NCI-H1105 (cell line): ENCODE measurements at places on chromosomes 7 and 10.

GRCh38 chr10:110474017-110474416 is 23.7 kb upstream of the DUSP5 start:
- DNase-seq: no peak

GRCh38 chr10:107814865-107815487 is 650.5 kb upstream of the SORCS1 start:
- DNase-seq: no peak

DNA sequence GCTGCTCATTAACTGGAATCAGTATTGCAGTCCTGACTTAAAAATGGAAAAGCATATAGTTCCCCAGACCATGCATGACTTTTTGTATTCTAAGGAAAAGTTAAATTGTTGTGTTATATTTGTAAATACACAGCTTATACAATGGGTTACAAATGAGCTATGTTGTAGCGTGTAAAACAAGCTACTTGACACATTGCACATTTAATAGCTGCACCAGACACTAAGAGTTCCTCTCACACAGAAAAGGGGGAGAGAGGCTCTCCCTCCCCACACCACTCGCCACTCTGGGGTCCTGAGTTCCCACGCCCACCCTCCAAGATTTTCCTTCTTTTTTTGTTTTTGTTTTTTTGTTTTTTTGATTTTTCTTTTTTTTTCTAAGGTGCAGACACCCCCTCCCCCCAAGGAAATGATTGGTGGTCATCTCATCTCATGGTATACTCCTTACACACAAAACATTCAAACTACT is 6.3 kb downstream of the KLF6 start:
- no peak for DNase-seq

DNA sequence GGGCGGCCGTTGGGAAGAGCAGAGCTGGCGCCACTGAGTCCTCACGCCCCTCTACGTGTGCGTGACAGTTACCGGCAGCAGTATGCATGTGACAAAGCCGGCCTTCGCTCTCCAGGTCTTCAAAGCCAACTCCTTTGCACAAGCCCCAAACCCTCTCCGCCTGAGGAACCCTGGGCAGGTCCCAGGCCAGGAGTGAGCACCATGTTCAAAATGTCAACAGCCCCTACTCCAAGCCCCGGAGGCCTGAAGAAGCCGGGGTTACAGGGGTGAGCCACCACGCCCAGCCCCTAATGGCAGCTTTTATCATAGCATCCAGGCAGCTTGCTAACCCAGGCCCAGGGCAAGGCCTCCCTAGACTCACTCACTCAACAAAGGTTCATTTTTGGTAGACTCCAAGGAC is 70.8 kb downstream of the OAT start:
- DNase-seq: no peak

DNA sequence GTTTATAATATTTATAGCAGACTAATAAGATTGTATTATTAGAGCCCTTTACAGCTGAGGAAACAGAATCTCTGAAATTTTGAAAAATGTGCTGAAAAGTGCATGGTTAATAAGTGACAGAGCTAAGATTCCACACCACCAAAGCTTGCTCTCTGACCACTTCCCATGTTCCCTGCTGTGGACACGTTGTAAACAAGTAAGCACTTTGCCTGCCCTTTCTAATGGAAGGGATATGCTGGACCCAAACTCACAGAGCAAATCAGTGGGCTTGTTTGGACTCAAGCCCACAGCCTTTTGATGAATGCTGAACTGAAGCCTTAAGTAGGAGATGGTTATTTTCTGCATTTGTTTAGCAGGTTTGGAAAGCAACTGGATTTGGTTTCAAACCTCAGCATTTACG is 214.0 kb upstream of the TMEM72 start:
- no peak for DNase-seq

GRCh38 chr10:22263106-22263505 is 45.3 kb upstream of the EBLN1 start:
- no peak for DNase-seq

GRCh38 chr10:48451969-48452878 is 145.7 kb downstream of the MAPK8 start:
- DNase-seq: no peak

DNA sequence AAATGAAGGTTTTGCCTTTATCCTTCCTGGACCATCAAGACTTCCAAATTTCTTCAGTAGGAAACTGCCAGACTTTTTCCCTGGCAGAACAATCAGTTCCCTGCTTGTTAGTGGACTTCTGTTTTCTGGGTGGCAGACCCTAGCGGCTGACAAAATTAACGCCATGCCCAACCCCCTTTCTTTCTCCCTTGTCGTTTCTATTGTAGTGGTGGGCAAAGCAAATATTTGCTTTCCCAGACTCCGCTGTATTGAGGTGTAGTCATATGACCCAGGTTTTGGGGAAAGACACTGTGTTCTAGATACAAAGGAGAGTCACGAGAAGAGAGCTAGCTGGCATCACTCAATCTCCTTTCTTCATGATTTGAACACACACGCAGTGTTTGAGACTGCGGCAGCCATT is 7.7 kb downstream of the PON2 start:
- DNase-seq: no peak

DNA sequence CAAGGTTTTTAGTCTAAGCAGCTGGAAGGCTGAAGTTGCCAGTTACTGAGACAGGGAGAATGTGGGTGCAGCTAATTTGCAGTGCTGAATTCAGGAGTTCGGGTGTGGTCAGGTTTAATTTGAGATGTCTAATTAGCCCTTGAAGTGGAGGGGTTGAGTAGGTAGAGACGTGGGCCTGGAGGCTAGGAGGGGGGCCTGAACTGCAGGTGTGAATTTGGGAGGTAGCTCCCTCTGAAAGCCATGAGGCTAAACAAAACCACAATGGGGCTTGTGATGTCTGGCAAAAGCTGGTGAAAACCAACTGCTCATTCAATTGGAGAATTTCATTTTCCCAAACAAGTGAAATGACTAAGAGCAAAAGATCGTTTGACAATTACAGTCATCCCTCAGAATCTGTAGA is 246.0 kb upstream of the NFE2L3 start:
- DNase-seq: peak; percentile 15

DNA sequence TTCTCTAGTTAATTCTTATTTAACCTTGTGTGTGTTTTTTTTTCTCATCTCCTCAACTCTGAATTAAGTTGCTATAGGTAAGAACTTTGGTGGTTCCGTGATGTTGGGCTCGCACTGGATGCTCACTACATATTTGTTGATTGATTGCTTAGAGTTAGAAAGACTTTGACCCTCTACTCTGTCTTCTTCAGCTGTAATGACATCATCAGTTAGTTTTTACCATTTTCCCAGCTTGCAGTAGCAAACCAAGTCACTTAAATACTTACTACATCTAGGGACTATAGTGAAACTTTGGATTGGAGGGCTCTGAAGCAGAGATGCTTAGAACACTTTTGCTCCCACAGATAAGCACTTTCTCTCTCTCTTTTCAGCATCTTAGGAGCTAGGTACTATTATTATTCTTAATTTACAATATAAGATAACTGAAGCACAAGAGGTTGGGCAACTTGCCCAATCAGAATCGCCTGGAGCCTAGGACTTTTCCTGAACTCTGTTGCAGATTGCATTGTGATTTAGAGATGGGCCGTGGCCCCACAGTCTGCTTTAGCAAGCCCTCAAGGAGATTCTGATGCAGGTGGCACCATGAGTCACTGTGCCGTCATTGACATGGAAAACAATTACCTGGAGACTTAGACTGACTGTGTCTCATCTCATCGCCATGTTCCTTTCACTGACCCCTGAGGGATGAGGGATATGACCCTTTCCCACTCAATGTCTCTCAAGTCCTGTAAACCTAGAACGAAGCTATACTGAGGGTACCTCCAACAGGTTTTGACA is 471.9 kb upstream of the PODXL start:
- DNase-seq: no peak

DNA sequence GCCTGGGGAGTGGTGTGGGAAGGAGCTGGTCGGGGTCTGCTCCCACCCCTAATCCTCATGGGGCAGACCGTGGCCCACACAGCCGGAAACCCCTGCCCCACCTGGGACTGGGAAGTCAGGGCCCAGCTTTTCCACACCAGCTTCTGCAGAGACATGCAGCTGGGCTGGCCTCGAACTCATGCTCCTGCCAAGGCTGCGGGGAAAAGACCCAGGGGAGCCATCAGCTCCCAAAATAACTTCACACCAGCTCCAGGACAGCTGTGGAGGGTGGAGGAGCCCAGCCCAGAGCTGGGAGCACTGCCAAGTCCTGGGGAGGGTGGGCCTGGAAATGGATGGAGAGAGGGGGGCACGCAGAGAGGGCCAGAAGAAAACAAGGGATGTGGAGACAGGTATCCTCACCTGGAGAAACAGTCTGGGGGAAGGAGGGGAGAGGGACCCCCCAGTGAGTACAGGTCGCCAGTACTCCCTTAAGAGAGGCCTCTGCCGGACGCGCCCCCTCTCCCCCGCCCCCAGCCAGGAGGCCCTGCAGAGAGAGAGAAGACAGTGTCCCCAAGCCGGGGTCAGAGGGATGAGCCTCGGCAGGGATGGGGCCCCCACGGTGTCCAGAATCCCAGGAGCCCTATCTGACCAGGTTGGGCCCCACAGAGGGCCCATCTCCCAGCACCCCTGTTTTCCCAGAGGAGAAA is 11.5 kb upstream of the GRIFIN start:
- DNase-seq: no peak

DNA sequence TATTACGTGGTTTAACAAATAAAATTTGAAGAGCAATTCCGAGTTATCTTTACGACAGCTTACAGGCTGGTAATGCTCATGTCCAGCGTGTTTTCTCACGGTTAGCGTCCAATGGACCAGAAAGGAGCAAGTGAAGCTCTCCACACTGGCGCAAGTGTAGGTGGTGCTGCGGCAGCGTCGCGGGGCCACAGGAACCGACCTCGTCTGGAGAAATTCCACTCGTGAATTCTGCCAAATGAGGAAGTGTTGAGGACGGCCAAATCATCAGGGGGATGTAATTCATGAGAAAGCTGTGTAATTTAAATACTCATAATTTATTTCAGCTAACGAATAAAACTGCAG is 350 bp upstream of the ZNF37A start:
- no peak for DNase-seq
